Activated CD4-positive, alpha-beta T cell treated with anti-CD3 and anti-CD28 coated beads, Interleukin-2, amount 10 ng/mL, durations not matched to agents 24 days and 14 days (primary cell): ENCODE measurements at places on chromosomes 13 and 19. TPM values are rescaled to one million over a fixed set of nuclear protein-coding genes. Genes with fewer than 3 reads are reported as not detected.

- H3K27ac ChIP-seq: no peak overlapping the region
- no peak for DNase-seq
- peaks cover 7% of the 10 kb centered on the region for H3K4me1 ChIP-seq
- no peak overlapping the region for H3K4me3 ChIP-seq
- H3K27me3 ChIP-seq: peaks cover 8% of the 10 kb centered on the region
- no peaks in the 10 kb centered on the region for H3K36me3 ChIP-seq
Observed at GRCh38 chr19:35229601-35230000, 1.1 kb upstream of the FAM187B start.

GRCh38 chr13:110506396-110506795, 55.1 kb downstream of the RAB20 start:
- H3K27ac ChIP-seq: no peak overlapping the region
- no peaks in the 10 kb centered on the region for H3K27me3 ChIP-seq
- H3K4me3 ChIP-seq: no peak overlapping the region
- no peak for DNase-seq

DNA sequence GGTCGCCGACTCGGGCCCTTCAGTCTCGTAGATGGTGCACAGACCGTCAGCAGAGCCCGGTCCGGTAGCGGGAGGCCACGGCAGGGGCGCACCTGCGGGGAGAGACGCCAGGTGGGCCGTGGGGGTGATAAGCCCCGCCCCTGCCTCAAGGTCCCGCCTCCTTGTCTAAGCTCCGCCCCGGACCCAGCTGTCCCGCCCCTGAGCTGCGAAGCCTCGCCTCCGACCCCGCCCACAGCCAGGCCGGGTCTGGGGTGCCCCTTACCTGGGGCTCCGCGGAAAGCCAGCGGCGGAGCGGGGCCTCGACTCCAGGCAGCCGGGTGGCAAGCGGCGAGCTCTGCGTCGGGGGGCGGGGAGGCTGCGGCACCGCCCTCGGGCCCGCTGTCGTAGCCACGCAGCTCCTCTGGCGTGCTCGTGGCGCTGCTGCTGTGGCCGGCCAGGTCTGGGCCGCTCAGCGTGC, 4.7 kb downstream of the PRR36 start:
- no peaks in the 10 kb centered on the region for H3K36me3 ChIP-seq
- H3K4me3 ChIP-seq: peak overlapping the region; percentile 74
- H3K4me1 ChIP-seq: peaks cover 30% of the 10 kb centered on the region
- no peak overlapping the region for H3K27ac ChIP-seq
- H3K27me3 ChIP-seq: peaks cover 38% of the 10 kb centered on the region

NRTN gene
- 0.47 and 0.61 TPM in 2 replicates for total RNA-seq

DNA sequence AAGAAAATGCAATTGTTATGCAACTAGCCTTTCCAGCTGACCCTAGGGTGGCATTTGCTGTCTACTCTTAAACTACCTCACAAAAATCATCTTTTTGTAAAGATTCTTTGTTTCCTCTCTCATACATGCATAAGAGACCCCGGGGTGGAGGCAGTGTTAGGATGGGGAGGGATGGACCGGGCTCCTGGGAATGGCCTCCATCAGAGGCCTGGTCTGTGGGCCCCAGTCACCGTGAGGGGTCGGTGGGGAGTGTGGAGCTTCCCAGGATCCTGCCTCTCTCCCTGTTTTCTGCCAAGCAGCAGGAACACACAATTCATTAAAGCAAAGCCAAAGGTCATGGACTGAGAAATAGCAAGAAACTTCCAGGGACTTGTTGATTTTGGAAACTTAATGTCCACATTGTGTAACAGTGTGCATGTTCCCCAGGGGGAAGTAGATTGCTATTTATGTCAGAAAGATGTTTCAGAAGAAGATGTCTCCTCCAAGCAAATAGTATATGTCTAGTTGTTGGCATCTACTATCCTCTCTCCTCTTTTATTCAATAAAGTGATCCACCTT, 241.4 kb downstream of the ENOX1 start:
- H3K27ac ChIP-seq: no peak overlapping the region
- H3K4me1 ChIP-seq: peaks cover 4% of the 10 kb centered on the region
- no peak for DNase-seq
- H3K36me3 ChIP-seq: no peaks in the 10 kb centered on the region

KIR3DL2 gene
- 0.47 and 0.52 TPM in 2 replicates for total RNA-seq

GRCh38 chr13:113904411-113904810, 40.5 kb upstream of the GAS6 start:
- peaks cover 22% of the 10 kb centered on the region for H3K27me3 ChIP-seq
- H3K36me3 ChIP-seq: no peaks in the 10 kb centered on the region
- H3K4me3 ChIP-seq: no peak overlapping the region
- peak; percentile 70 for DNase-seq
